LNCaP clone FGC (cell line): ENCODE measurements at places on chromosomes 5 and 9.

- DNase-seq = no peak
These were observed 328.2 kb downstream of the SH3GL2 start for GRCh38 chr9:17906841-17907778.

GRCh38 chr9:19511694-19512093, 102.9 kb downstream of the ACER2 start:
- no peak for DNase-seq

- DNase-seq = no peak
These were observed 32.2 kb upstream of the ANGPTL2 start for GRCh38 chr9:127154390-127155191.

- no peak for DNase-seq
These were observed 28.7 kb downstream of the KIF3A start for GRCh38 chr5:132708645-132709044.

DNA sequence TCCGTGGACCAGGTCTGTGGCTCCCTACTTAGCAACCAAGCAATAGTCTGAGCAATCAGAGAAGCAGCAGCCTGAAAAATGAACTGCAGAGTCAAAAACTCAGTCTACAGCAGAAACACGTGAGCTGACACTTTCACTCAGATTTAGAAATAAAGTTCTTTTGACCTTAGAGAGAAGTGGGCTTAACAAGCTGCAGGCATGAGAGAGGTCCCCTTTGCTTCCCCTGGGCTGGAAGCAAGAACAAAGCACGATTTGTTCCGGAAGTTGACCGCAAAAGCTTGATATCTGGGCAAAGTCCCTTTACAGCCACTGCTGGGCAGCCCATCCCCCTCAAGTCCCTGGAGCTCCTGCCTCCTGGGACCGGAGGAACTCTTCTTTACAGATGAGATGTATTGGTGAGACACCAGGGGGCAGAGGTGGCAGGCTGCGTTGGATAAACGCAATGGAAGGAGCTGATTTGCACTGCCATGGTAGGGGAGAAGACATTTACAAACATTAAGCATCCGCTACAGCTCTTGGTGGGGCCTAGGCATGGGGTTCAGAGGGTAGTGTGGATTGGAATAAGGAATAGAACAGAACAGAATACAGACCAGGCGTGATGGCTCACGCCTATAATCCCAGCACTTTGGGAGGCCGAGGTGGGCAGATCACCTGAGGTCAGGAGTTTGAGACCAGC, 5.8 kb upstream of the SOWAHA start:
- DNase-seq = no peak

DNA sequence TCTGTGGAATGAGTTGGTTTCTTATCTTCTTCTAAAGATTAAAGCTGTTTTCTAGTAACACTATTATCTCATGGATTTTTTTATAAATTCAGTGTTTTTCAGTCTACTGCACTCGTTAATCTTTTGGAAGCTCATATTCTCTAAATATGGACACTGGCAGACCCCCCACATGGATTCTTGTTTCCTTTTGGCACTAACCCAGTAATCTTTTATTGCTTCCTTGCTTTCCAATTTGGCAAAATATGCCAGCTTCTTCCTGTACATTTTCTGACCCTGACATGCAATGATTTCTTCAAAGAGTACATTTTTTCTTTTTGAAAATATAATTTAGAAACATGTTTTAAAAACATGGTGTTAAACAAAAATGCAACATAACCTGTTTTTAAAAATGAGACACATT, 474.2 kb upstream of the FTMT start:
- no peak for DNase-seq
